ENCODE measurements at places on chromosomes 12 and 14.

DNA sequence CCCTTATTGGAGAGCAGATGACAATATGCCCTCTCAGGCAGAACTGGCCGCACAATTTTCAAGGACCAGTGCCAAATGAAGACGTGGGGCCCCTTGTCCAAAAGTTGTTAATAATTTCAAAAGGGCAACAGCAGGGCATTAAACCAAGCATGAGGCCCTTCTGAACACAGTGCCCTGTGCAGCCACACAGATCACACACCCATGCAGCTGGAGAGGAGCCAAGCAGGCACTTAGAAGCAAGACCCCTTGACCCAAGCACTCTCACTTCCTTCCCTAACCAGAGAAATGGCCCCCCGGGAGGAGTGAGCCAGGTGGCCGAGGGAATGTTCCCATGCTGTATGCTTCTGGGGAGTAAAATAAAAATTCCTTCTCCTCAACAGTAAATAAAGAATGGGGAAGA, 114.0 kb upstream of the TMPO start:
- DNase-seq, result no peak

- DNase-seq, result no peak
Measured at GRCh38 chr12:4223273-4223845, 50.2 kb upstream of the CCND2 start.

GRCh38 chr14:74636424-74637177, 24.6 kb upstream of the LTBP2 start:
- no peak for DNase-seq

- DNase-seq, result peak; percentile 54
Measured at GRCh38 chr12:112353393-112353792, 28.8 kb downstream of the HECTD4 start.

GRCh38 chr12:77477907-77478533, 352.7 kb upstream of the NAV3 start:
- DNase-seq, result no peak

DNA sequence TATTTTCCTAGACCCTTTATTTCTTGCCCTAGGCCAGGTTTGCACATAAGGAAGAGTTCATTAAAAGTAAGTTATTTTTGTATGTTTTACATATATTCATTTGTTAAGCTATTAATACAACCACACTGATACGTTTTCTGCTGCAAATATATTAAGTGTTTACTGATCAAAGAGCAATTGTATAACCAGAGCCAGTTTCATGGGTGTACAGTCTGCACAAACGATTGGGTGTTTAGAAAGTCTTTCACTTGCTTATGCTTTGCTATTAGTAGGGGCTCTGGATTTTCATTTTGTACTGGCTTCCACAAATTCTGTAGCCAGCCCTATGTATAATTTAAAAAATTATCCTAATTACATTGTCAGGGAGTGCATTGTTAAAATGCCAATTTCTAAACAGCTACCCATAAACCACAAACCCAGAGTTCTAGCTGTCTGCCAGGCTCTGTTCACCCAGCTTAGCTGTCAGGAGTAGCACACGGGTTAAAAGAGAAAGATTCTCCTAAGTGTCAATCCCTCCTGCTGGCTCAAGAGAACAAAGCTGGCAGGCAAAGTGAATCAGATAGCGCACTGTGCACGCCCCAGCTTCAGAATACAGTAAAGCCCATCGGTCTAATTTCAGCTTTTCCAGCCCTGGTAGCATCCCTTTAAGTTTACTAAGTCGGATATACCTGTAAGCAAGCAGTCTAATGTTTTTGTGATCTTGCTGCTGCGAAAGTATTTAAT, 151.0 kb upstream of the LMO3 start:
- DNase-seq, result no peak

- no peak for DNase-seq
Measured at GRCh38 chr14:80054020-80054419, 157.3 kb downstream of the DIO2 start.

DNA sequence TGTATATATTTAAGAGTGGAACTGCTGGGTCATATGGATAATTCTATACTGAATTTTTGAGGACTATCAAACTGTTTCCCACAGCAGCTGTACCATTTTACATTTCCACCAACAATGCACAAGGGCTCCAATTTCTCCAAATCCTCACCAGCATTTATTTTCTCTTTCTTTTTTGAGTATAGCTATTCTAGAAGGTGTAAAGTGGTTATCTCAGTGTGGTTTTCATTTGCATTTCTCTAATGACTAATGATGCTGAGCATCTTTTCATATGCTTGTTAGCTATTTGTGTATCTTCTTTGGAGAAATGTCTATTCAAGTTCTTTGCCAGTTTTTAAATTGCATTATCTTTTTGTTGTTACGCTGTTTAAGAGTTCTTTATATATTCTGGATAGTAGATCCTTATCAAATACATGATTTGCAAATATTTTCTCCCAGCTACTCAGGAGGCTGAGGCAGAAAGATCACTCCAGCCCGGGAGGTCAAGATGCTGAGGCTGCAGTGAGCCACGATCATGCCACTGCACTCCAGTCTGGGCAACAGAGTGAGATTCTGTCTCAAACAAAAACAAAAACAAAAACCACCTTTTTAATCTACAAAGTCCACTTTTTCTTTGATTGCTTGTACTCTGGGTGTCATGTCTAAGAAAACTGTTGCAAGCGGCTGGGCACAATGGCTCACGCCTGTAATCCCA, 32.8 kb downstream of the GTF2A1 start:
- no peak for DNase-seq

DNA sequence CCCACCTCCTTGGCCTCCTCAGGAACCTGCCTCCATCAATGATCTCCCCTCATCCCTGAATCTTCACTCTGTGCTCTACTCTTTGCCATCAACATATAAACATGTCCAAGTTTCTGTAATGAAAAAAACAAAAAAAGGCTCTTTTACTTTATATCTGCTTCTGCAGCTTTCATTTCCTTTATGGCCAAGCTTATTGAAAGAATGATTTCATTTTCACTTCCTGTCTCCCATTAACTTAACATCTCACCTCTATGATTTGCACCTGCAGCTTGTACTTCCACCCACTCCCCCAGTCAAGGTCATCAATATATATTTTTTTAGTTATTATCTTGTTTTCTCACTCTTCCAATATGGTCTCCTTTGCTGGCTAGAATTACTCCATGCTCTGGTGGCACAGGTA, 15.6 kb upstream of the RNU6-7 start:
- DNase-seq, result no peak

DNA sequence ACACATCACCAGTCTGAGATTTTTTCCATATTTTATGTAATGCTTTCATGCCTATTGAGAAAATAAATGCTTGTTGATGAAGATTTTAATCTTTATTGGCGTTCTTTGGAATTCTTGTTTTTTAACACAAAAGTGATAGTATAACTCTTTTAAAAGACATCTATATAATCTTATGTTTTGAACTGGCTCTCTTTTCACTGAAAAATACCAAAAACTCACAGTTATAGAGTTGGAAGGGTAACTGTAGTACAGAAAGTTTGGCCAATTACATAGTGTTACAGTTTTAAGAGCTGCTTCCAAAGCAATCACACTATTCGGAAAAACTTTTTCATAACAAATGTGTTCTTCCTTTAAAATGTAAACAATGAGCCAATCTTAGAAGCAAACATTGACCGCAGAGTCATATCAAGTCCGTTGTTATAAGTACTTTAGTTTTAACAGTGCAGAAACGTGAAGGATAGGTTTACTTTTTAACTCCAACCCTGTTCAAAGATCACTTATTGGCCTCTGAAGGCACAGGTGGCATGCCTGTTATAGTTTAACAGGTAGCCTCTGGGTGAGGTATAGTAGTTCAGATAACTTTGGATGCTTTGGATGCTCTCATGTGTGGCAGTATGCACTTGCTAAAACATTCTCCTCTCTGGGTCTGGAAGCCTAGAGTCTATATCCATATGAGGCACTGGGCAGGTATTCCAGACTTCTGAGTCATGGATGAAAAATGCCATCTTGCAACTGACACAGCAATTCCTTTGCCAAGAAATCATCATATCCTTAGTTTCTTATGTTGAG, 12.1 kb upstream of the NTN4 start:
- peak; percentile 89 for DNase-seq

DNA sequence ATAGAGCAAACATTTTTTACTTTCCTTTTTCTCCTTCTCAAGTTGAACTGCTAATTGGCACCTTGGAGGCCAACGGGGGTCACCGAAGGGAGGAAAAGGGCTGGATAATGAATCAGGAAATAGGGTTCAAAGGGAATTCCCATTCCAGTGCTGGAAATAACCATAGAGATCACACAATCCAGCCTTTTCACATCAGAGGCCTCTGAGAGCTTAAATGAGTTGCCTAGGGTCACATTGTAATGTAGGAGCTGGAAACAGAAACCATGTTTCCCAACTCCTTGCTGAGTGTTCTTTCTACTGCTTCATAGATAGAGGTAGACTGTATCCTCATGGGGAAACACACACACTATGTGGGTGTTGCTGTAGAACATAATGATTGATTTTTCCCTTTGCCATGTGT, 60.6 kb upstream of the DDHD1 start:
- DNase-seq, result no peak

DNA sequence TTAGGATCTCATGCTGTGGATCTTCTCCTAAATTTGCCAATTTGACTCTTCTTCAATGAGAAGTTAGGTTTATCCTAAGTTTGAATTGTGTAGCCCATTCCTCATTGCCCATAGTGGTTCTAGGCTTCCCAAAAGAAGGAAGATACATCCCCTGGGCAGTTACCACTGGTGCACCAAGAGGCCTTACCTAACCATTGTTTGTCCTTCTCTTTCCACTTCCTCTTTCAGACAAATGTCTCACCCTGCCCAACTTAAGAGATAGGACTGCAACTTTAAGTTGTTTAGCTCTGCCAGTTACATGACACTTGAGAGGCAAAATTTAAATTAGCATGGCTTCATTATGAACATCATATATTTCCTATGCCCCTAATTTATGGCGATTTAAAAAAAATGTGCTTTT, 9.4 kb upstream of the KCNH3 start:
- no peak for DNase-seq

DNA sequence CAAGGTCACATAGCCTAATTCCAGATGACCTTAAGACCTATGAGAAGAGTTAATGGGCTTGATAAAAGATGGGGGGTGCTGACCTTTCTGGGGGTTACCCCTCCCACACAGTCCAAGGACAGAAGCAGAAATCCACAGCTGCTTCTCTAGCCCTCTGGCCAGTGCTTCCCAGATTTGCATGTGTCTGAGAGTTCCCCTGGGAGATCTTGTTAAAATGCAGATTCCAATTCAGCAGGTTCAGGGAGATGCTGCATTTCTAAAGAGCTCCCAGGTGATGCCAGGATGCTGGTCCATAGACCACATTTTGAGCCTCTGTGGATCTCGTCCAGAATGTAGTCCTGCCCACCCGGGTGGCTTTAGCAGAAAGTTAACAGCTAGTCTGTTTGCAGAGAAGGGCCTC, 82.1 kb downstream of the WSCD2 start:
- no peak for DNase-seq

All from fibroblast of the aortic adventitia (primary cell).